ENCODE measurements at places on chromosomes 3 and 15.

GRCh38 chr15:72916897-72917296 is 133.3 kb upstream of the ADPGK start:
- no peak for DNase-seq

- no peak for DNase-seq
These were observed 39.7 kb downstream of the STT3B start for GRCh38 chr3:31572236-31573004.

DNA sequence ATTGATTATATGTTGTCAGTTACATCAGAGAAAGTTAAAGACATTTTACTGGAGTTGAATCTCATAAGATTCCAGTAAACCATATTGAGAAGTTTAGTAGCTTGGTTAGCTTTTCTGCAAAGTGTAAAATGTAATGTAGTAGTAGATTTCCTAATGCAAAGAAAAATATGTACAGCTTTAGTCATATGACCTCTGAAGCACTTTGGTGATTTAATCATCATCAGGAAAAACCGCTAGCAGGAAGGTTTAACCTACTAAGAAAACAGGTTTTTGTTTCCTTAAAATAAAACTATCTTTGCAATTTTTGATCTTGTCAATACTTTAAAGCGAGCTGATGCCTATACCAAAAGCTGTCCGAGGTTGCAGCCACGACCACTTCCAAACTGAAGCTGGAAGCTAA is 364.6 kb upstream of the ZNF385D start:
- DNase-seq, result no peak

DNA sequence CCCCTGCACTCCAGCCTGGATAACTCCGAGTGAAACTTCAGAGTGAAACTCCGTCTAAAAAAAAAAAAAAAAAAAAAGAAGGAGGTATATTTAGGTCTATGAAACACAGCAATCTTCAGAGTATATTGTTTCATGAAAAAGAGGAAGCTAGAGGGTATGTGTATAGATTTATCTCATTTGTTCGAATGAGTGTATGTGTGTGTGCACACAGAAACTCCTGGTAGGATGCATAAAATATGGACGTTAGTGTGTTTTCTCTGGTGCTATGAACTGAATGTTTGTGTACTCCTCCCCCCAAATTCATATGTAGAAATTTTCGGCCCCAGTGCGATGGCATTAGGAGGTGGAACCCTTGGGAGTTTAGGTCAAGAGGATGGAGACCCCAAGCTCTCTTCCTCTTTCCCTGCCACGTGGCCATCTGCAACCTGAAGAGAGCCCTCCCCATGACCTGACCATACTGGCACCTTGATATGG is 98.6 kb upstream of the KLF13 start:
- DNase-seq, result no peak

DNA sequence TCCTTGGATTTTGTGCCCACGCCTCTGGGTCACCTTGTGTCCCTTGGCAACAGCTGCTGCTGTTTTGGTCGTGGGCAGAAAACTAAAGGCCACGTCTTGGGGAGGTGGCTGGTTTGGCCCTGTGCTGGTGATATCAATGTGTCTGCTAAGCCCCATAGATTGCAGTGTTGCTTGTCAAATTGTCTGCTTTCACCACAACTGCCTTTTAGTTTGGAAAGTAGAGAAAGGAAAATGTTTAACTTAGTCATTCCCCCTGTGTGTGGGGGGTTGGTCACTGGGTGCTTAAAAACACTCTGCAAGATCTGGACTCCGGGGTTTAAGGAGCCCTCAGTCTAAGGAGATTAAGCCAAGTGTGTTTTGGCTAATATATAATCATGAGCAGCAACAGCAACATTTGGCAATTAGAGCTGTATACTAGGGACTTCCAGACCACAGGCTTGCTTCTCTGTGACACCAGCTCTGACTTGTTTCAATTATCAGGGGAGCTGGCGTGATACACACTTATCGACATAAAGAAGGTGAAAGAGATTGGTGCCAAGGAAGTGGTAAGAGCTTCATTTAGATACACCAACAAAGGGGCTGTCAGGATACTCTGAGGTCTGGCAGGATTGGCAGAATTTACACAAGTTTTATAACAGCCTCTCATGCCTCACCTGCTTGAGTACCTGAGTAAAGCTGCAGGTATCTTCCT is 3.5 kb downstream of the SMAD3 start:
- DNase-seq, result no peak

DNA sequence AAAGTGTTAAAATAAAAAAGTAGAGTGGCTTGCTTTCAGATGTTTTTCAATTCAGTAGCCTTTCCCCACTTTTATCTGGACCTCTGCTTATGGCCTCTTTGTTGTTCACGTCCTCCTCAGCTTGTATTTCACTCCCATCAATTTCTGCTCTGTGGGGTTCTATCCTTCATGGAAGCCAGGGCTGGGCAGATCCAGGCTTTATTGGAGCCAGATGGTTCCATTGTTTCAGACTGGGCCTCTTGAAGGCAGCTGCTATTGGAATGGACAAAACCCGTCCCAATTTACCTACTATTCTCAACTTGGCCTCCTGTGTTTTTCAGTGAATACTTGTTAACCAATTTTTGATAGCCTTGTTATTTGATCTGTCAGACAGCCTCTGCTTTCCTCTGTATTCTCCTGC is 10.9 kb upstream of the AADACL2 start:
- no peak for DNase-seq

Data from hematopoietic multipotent progenitor cell treated with erythropoietin and hydrocortisone succinate and interleukin-3 and kit ligand, for 15 days (in vitro differentiated cells).